Common myeloid progenitor, CD34-positive (primary cell): ENCODE measurements at places on chromosomes 6 and 20.

GRCh38 chr6:112203577-112204349, 50.6 kb downstream of the LAMA4 start:
- no peak for DNase-seq

- no peak for DNase-seq
Measured at GRCh38 chr6:17940151-17940792, 47.2 kb downstream of the KIF13A start.

DNA sequence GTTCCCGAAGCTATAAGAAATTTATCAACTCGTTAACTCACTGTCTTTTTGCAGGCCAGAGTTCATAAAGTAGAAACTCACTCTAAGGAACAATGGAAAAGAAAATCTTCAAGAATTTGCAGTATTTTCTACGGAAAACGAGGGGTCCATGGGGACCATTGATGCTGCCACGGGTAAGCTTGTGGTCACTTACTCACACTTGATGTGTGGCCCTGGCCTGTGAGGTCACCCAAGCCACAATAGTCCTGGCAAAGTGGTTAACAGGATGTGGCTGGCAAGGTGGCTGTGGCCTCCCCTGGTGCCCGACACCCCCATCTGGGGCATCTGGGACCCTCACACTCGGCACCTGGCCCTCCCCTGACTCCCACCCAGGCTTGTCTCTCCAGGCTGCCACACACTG, 123.4 kb downstream of the C6orf118 start:
- DNase-seq: no peak

GRCh38 chr6:35727231-35727934, 9.4 kb upstream of the ARMC12 start:
- DNase-seq: no peak

DNA sequence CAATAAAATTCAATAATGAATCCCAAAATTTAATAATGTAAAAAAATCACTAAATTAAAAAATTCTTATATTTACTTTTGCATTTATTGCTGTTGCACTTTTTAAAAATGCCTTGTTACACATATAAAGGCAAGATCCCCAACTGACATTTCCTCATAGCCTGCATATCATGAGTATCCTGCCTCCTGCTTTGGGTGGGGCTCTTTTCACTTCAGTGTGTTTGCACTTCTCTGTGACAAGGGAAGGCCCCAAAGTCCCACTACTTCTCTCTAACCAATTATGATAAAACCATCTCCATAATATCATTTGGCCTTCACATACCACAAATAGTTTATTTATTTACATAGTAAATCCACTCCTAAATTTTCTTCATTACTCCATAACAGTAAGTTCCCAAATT, 446.1 kb upstream of the MARCKS start:
- no peak for DNase-seq

- no peak for DNase-seq
Measured at GRCh38 chr20:23335521-23335920, 15.1 kb upstream of the NXT1 start.

- no peak for DNase-seq
Measured at GRCh38 chr6:90719321-90720195, 132.7 kb upstream of the MAP3K7 start.

DNA sequence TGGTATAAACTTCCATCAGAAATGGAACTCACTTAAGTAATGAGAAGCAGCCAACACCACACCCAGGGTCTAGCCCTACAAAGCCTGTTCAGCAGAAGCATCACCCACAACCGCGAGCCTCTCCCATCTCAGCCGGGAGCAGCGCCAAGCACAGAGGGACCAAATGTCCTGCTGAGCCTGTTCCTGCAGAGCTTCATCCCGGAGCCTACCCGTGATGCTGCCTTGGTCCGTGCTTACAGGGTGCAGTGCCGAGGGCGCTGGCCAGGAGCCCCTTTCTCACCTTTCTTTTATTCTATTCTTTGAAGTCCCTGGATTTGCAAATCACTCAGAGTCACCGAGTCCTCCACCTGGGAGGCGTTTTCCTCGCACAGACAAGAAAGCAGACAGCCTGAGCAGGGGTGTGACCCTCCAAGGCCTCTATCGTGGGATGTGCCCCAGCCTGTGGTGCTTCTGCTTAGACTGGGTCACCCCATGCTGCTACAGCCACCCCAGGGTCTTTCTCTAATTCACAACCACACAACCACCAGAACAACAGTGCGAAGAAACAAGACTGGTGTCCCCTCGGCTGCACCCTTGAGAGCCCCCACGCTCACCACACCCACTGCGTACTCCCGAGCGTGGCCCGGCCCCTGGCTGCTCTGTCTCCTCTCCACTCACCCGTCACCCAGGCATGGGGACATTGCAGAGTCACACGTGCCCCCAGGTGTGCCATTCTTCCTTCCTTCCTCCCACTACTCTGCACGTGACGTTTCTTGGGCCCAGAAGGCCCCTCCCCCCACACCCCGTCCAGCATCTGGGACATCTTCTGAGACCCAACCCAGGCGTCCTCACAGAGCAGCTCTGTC, 92.2 kb upstream of the MPC1 start:
- DNase-seq: no peak

GRCh38 chr20:17928633-17929311, 39.8 kb downstream of the SNX5 start:
- no peak for DNase-seq

- no peak for DNase-seq
Measured at GRCh38 chr6:13004601-13005000, 288.0 kb downstream of the PHACTR1 start.

- no peak for DNase-seq
Measured at GRCh38 chr20:53571555-53572286, 21.9 kb downstream of the ZNF217 start.

GRCh38 chr20:50360218-50360672, 149.9 kb upstream of the PTPN1 start:
- no peak for DNase-seq

DNA sequence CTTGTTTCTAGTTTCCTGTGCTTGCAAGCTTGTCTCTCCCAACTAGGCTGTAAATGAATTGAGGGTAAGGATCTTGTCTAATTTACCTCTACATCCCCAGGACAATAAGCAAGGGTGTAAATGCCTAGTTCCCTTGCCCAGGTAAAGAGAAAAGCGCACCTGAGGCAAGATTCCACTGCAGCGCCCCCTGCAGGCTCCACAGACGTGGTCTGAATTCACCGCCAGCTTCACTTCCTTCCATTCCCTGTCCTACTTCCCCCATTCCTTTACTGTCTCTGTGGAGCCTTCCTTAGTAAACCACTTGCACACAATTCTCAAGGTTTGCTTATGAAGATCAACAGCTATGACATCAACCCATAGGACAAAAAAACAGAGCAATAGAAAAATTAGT, 42.3 kb downstream of the ANKEF1 start:
- DNase-seq: no peak

DNA sequence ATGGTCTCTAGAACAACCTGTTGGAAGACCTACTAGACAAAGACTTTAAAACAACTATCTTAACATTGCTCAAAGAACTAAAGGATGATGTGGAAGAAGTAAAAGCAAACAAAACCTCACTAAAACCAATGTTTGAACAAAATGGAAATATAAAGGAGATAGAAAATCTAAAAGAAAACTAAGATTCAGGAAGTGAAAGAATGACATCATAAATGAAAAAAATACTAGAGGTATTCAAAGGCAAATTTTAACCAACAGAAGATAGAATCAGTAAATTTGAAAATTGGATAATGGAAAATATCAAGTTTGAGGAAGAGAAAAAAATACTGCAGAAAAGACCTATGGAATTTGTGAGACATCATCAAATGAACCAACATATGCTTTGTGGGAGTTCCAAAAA, 914.1 kb upstream of the GJE1 start:
- DNase-seq: no peak

- no peak for DNase-seq
Measured at GRCh38 chr6:140153703-140154102, 779.3 kb upstream of the CITED2 start.

DNA sequence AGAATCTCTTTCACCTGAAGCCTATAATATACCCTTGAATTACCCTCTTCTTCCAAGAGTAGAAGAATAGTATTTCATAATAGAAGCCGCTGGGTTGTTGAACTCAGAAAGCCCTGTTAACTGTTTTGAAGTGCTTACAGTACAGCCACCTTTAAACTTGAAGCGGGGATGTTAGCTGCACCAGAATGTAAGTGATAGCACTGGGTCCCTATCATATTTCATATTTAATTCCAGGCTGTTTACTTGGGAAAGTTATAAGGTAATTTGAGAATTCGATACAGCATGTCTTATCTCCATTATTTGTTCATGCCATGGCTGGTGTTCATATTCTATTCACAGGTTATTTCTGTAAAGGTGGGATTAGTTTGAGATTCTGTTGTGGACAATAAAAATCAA, 63.5 kb upstream of the VSTM2L start:
- DNase-seq: no peak

DNA sequence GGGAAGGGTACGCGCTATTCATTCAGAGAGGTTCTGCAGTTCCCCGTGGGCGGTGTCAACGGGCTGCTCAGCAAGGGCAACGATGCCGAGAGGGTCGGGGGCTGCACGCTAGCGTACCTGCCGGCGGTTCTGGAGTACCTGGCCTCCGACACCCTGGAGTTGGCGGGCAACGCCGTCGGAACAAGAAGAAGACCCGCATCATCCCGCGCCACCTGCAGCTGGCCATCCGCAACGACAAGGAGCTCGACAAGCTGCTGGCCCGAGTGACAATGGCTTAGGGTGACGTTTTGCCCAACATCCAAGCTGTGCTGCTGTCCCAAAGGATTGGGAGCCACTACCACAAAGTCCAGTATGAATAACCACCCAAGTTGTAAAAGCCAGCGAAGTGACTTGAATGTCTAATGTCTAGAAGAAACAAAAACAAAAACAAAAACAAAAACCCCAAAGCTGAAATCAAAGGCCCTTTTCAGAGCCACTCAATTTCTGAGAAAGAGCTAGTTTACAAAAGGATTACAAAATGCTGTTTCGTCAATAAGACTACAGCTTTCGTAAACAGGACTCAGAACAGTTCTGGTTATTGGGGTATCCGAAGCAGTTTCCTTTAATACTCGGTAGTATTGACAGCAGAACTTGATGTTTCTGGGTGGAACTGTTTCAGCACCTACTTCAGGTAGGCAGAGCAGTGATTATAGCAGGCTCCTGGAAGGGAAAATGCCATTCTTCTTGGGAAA, 21.9 kb upstream of the SLC17A4 start:
- DNase-seq: no peak
